CD4-positive, alpha-beta T cell treated with Interleukin-17A for 4 hours (primary cell): ENCODE measurements at places on chromosomes 11 and 22.

DNA sequence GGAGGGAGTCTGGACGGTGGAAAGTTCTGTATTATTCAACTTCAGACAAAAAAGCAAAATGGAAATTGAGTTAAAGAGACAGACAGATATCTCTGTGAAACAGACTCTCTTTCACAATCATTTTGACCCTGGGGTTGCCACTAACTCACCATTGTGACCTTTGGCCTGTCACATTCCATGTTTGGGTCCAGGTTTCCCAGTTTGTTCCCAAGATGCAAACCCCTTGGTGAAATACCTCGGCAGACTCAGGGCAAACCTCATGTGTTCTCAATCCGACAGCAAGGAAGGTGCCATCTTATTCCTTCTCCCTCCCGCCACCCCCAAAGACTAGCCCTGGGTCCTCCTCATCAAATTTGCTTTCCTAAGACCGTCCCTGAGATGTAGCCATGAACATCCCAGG, 41.8 kb downstream of the GALNT18 start:
- no peak for DNase-seq

GRCh38 chr11:130629039-130629438, 180.6 kb downstream of the ADAMTS15 start:
- DNase-seq, result no peak

- peak; percentile 21 for DNase-seq
These were observed 8.6 kb downstream of the DNHD1 start for GRCh38 chr11:6505577-6506240.

GRCh38 chr11:12409621-12410005, 32.2 kb downstream of the PARVA start:
- no peak for DNase-seq

DNA sequence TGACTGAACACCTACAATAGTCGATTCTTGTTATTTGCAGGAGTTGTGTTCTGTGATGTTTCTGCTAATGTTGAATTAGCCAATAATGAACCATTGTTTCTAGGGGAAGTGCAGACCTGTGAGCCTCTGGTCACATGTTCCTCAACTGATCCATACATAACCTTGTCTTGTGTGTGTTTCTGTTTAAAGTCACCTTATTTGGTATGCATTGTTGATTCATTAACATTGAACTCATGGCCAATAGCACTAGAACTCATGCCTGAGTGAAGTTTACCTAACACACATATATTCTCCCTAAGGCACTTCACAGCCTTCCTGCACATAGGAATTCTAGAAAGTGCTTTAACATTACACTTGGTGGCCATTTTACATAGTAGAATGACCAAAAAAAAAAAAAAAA, 271.8 kb upstream of the PLET1 start:
- DNase-seq, result no peak

- no peak for DNase-seq
These were observed 443 bp upstream of the CELF1 start for GRCh38 chr11:47553406-47553743.

DNA sequence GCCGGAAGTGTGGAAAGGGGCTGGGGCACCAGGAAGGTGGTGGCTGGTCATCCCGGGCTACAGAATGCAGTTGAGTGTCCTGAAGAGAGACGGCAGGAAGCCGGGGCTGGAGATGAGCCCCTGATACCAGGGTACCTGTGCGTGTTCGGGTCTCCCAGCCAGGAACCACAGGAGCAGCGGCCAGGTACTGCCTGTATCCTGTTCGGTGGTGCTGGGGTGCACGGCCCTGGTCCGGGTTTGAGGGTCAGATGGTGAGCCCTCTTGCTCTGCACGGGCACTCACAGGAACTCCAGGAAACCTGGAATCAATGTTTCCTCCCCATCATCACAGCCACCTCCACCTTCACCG, 253.1 kb upstream of the B3GAT1 start:
- no peak for DNase-seq

- DNase-seq, result peak; percentile 57
These were observed 4.4 kb upstream of the ZNRD2 start for GRCh38 chr11:65565624-65566453.

GRCh38 chr22:46894081-46894671, 131.7 kb downstream of the TBC1D22A start:
- no peak for DNase-seq

DNA sequence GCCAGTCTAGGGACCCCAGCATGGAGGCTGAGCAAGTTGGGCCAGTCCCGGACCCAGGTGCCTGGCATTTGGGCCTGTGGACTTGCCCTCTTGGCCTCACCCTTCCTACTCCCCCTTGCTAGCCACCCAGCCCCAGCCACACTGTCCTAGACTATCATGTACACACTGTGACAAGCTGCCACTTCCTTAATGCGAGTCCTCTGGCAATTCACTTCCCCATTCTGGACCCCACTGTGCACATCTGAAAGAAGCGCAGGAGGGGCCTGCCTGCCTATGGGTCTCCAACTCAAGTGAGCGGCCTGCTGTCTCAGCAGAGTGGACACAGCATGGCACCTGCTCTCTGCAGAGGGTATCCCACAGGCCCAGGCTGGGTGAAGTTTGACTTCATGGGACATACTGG, 68.5 kb upstream of the LMO1 start:
- no peak for DNase-seq

DNA sequence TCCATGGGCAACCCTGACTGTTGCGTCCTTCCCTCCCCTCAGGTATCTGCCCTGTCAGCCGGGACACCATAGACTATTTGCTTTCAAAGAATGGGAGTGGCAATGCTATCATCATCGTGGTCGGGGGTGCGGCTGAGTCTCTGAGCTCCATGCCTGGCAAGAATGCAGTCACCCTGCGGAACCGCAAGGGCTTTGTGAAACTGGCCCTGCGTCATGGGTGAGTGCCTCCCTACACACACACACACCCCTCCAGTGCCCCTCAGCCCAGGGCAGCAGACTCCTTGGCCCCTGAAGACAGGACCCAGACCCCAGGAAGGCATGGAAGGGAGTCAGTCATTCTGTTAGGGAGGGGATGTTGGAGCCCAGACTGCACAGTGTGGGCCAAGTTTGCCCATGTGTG, 17.9 kb upstream of the UVRAG start:
- DNase-seq, result no peak

GRCh38 chr11:126138636-126139035, 72.8 kb downstream of the RPUSD4 start:
- DNase-seq, result no peak

- DNase-seq, result no peak
These were observed 11.0 kb upstream of the OR10D3 start for GRCh38 chr11:124172101-124172500.

DNA sequence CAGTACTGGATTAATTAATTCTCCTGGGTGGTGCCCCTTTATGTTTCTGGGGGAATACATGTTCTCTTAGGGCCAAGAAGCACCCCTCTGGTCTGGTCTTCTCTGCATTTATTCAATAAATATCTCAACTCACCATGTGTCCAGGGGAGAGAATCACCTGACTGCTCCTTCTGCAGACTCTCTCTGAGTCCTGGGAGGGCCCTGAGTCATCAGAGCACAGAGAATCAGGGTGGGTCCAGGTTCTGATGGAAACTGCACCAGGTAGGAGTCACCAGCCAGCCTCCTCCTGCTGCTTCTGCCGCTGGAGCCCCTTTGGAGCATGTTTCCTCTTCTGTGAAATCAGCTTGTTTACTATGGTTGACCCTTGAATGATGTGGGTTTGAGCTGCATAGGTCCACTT, 107.7 kb upstream of the PLET1 start:
- DNase-seq, result no peak

DNA sequence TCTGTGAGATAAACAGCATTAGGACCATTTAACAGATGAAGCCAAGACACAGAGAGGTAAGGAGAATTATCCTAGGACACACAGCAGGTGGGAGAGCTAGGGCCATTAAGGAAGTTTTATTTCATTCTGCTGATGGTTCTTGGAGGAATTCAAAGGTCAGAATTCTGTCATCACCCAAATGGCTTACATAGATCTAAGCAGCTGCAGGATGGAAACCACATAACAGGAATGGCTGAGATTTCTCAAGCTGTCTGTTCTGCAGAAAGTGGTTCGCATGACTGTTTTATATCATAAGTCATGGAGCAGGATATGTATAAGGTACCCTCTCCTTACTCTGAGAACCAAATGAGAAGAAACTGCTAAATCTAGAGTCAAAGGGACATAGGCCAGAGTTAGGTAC, 163.2 kb upstream of the NARS2 start:
- no peak for DNase-seq

GRCh38 chr22:40024201-40025061, 29.7 kb downstream of the FAM83F start:
- peak; percentile 79 for DNase-seq

DNA sequence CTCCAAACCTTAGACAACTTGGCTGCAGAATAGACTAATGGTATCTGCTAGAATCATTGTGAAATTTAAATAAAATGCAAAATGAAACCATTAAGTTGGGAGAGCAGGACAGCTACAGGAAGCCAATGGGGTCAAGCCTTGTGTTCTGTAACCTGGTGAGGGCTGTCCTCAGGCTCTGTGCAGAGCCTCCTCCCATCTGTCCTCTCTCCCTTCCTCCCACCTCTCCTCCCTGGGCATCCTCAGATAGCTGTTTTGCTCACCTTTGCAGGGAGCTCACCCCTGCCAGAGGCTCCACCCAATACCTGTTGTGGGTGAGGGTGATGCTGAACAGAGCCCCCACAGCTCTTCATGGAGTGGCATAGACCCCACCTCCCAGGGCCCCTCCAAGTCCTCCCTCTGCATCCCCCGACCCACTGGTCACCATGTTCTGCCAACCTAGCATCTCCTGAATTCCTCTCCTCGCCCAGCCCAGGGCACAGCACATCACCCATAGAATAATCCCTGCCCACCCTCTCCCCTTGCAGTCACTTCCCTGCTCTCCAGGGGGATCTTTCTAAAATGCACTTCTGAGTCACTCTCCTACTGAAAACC, 100.3 kb downstream of the PDE2A start:
- DNase-seq, result no peak

GRCh38 chr11:69928121-69928520, 108.9 kb upstream of the FGF3 start:
- DNase-seq, result no peak

GRCh38 chr22:24485608-24486007, 9.5 kb upstream of the UPB1 start:
- peak; percentile 30 for DNase-seq

GRCh38 chr11:74004759-74005615, 3.9 kb downstream of the UCP3 start:
- DNase-seq, result peak; percentile 89

DNA sequence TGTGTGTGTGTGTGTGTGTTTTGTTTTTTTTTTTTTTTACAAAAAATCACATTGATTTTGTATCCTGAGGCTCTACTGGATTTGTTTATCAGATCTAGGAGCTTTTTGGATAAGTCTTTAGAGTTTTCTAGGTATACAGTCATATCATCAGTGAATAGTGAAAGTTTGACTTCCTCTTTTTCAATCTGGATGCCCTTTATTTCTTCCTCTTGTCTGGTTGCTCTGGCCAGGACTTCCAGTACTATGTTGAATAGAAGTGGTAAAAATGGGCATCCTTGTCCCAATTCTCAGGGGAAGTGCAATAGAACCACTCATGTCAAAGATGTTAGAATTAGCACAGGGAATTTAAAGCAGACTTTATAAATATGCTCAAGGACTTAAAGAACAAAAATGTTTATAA, 32.6 kb upstream of the PRDM11 start:
- DNase-seq, result no peak

DNA sequence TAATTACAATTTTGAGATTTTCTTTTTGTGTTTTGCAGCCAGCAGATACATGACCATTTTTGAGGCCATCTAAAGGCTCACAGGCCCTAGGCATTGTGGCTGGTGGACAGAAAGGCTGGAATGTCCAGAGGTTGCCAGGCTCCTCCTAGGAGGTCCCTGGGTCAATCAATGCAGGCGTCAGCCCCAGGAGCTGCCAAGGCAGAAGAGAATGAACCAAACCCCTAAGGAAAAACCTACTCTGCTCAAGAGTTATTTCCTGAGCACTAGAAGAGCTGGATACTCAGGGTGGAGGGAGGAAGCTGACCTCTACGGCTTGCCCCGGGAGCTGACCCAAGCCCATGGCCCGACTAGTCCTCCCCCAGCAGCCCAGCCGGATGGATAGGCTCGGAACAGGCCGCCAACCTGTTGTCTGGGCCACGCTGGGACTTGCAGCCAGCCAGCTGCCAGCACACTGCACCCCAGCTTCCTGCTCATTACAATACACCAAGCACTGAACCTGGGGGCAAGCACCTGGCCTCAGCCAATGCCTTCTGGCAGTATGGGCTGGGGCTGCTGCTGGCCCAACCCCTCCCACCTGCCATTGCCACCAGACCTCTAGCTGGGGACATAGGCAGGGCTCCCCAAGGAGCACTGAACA, 5.7 kb upstream of the SCGB1A1 start:
- DNase-seq, result no peak

DNA sequence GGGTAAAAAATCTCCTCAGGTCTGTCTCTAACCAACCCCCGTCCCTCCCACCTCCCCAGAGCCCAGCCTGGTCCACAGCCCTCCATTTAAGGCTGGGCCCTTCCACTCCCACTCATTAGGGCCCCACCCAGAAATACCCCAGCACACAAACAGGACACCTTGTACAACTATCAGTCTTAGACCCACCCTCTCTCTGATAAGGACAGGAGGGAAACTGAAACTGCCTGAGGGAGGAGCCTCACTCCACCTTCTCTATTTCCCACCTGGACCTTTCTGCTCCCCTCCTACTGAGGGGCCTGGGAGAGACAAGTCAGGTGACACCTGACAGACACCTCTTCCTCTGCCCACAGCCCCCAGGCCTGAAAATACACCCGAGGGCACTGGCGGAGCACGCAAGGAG, 90.2 kb downstream of the PLEKHA7 start:
- DNase-seq, result no peak

DNA sequence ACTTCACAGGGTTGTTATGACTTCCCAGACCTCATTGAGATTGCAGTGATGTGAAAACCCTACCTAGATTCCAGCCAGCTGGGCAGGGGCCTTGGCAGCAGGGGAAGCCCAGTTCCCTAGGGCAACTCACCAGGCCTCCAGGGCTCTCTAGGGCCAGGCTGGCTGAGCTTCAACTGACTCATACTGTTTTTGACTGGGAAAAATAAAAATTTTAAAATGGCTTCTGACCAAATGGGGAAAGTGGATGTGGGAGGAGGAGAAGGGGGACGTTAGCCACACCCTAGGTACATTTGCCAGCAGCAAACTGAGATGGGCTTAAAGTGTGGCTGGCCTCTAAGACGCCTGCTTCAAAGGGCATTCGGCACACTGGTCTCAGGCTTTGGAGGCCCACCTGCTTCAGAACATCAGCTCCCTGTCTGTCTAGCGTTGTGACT, 39.0 kb downstream of the BMAL1 start:
- no peak for DNase-seq

DNA sequence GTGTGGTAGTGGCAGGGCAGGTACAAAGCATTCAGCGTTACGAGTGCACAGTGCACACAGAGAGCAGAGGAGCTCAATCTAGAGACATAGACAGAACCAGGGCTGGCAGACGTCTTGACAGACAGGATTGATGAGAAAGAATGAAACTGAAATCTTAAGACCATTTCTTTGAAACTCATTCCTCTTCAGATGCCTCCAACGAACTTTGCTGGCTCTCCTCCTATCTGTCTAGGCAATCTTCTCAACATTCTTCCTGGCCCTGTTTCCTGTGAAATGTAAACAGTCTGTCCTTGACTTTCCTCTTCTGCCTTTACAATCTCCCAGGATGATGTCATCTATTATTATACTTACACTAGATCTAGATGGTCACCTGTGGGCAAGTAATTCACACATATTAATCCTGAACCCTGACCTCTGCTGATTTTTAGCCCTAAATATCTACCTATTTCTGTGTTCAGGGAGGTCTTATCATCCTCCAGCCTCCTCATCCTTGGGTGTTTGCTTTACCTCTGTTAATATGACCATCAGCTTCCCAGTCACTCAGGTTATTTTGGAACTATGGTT, 119.5 kb downstream of the ENTHD1 start:
- peak; percentile 43 for DNase-seq

GRCh38 chr22:27755521-27756211, 45.9 kb downstream of the MN1 start:
- no peak for DNase-seq
